ENCODE measurements at places on chromosomes 2 and 18.

GRCh38 chr2:65765376-65765775 lies 333.0 kb upstream of the SPRED2 start:
- DNase-seq: no peak

GRCh38 chr2:5042666-5043440 lies 649.3 kb upstream of the SOX11 start:
- DNase-seq: no peak

DNA sequence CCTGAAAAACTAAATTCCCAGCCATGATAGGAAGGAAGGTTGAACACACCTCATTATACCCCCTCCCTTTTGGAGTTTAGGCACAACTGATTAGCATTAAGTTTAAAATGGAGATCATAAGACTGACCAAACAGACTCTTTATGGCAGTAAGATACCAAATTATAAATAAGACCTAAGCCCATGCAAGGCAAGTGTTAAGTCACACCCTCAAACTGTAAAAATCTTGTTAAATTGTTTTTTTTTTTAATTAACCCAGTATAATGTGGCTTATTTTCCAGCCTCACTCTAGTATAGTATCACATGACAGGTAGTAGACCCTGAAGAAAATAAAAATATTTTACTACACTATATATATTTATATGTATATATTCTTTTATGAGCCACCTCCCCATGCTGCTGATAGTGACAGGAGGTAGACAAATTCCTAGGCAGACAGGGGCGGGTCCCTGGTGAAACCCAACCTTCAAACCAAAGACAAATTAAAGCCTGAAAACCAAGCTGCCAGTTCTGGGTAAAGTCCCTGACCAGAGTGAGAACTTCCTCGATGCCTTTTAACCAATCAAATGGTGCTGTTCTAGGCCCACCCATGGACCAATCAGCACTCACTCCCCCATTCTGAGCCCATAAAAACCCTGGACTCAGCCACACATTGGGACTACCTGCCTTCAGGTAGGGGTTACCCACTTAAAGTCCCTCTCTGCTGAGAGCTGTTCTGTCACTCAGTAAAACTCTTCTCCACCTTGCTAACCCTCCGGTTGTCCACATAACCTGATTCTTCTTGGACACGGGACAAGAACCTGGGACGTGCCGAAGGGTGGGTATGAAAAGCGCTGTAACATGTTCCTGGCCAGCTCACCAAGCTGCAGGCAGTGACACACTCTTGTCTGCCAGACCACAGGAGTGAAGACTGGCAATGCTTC lies 123.9 kb upstream of the B3GNT2 start:
- no peak for DNase-seq

DNA sequence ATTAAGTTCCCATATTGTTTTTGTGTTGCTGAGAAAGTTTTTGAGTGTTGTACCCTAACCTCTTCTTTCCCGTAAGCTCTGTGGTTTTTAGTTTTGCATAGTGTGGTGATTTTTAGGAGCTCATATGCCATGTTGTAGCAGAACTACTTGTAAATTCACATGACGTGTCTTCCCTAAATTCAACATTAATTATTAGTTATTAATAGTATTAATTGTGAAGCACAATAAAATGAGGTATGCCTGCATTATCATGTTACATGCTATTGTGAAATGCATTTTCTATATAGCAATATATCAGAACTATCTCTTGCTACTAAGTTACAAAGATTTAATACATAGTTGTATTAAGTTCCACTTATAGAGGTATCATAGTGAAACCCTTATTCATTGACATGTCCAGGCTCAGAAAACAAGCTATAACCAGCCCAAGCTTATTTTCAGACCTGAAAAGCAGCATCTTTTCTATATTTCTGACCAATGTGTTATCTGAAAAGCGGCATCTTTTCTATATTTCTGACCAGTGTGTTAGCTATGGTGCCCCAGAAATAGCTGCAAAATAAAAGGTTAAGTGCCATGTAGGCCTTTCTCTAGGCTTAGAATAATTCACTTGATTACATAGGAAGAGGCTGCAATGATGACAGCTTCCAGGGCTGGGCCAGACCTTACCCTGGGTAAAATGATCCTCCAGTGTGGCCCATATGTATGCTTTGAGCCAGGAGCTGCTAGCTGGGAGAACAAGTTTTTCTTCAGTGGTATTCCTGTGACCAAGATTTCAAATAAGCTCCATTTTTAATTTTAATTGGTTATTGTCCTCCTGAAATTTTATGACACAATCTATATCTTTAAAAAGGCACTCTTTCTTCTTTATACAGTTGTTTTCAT lies 21.6 kb downstream of the EPAS1 start:
- DNase-seq: no peak

Measured in GM04504 (cell line).